ENCODE measurements at places on chromosomes 7 and 10.

DNA sequence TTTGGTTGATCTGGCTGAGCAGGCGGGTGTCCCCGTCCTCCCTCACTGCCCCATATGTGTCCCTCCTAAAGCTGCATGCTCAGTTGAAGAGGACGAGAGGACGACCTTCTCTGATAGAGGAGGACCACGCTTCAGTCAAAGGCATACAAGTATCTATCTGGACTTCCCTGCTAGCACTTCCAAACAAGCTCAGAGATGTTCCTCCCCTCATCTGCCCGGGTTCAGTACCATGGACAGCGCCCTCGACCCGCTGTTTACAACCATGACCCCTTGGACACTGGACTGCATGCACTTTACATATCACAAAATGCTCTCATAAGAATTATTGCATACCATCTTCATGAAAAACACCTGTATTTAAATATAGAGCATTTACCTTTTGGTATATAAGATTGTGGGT is 26.9 kb upstream of the TRIM56 start:
- DNase-seq, result peak; percentile 15

DNA sequence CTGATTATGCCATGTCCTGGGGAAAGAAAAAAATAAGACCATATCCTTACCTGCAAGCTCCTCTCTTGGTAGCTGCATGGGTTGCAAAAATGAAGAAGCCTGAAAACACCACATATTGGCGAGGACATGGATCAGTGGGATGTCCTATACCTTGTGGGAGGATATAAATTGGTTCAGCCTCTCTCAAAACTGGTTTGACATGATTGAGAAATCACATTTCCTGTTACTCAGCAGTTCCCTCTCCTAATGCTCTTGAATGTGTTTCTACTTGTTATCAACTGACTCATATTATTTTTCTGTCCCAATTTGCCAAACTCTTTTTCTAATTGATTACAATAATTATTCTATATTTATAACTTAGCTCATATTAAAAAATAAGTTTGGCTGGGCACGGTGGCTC is 380.2 kb downstream of the EXOC4 start:
- no peak for DNase-seq

DNA sequence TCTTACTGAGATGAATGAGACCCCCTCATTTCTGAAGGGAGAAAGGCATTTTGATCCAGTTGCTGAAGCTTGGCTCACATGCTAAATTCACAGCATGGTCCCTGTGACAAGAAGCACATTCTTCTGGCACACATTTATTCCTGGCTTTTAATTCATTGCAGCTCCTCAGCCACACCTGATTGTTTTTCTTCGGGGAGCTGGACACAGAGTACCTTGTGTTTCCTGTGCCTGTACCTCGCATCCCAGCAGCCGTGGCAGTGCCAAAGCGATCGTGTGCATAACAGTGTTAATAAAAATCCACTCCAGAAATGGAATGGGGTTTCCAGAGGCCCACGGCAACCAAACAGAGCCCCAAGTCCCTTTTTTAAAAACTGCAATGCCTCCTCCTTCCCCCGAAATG is 615.3 kb upstream of the MGMT start:
- no peak for DNase-seq

GRCh38 chr10:101018600-101019439 is 12.1 kb downstream of the PDZD7 start:
- peak; percentile 47 for DNase-seq

- DNase-seq, result no peak
Observed at GRCh38 chr10:101379663-101380352, 25.8 kb downstream of the BTRC start.

DNA sequence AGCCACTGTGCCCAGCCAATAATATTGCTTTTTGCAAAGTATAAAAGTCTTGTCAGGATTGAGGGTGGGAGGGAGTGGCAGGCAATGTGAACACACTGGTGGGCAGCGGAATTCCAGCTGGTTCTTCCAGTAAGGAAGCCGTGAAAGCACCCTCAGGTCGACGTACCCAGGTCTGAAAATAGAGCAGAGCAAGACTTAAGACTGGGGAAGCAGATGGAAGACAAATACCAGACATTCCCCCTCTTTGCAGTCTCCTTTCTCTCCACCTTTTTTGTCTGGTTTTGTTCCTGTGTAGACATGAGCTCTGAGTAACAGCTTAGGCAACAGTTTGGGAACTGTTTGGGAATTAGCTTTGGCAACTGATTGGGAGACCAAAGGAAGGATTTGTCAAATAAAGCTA is 17.6 kb upstream of the CSTF2T start:
- no peak for DNase-seq

DNA sequence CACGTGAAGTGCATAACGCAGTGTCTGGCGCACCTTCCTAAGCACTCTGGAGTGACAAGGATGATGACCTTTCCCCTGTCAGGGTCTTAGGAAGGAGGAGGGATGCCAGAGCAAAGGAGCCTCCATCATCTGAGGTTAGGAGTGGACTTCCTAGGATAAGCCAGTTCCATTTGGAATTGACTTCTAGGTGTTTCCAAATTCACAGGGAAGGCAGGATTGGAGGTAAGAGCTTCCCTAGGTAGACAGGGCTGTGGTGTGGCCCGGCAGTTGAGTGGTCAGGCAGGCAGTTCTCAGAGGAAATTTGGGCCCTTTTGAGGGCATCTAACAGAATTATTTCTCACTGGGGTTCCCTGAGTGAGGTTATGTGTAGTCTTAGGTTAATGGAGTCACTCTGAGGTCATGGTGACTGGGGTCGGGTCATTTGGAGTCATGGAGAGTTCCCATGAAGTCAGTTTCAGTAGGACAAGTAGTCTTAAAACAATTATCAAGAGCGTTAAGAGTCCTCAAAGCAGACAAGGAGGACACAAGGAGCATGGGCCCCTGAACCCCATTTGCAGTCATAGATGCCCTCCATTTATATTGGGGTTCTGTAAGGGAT is 8.2 kb downstream of the PPIF start:
- DNase-seq, result no peak

DNA sequence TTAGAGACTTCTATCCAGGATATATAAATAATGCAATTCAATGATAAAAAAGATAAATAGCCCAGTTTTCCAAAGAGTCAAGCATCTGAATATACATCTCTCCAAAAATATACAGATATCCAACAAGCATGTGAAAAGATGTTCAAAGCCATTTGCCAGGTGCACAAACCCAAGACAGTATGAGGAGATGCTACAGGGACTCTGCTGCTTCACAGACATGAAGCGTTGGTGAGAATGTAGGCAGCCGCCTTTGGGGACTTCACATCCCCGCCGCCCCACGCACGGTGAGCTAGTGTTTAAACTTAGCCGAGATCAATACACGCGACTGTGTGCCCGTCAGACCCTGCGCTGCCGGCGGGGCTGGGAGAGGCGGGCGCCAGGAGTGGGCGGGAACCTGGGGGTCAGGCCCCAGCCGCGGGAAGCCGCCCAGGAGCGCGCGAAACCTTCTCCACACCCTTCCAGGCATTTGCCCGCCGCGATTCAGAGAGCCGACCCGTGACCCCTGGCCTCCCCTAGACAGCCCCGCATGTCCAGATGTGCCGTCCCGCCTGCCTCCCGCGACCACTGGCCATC is 927 bp upstream of the ALOX5 start:
- no peak for DNase-seq

- peak; percentile 45 for DNase-seq
Observed at GRCh38 chr7:92815412-92815811, 21.0 kb downstream of the CDK6 start.

- DNase-seq, result no peak
Observed at GRCh38 chr10:29760138-29760900, 125.5 kb upstream of the SVIL start.

DNA sequence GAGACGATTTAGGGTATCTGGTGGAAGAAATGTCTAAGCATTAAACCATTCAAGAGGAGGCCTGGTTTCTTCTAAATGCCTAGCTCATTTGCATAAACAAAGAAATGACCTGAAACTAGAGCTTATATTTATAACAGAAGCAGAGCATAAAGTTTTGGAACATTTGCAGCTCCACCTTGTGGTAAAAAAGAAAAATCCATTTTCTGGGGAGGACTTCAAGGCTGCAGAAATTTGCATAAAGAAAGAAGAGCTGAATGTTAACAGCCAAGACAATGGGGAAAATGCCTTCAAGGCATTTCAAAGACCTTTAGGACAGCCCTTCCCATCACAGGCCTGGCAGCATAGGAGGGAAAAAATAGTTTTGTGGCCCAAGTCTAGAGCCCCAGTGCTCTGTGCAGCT is 362.0 kb downstream of the ZNF248 start:
- DNase-seq, result peak; percentile 0

GRCh38 chr7:12173671-12174070 is 37.4 kb upstream of the TMEM106B start:
- no peak for DNase-seq

GRCh38 chr10:15436696-15437095 is 65.6 kb upstream of the FAM171A1 start:
- no peak for DNase-seq

GRCh38 chr7:138000081-138000701 is 1.7 kb downstream of the CREB3L2 start:
- DNase-seq, result peak; percentile 21

- no peak for DNase-seq
Observed at GRCh38 chr10:21138769-21139340, 241.7 kb upstream of the NEBL start.

- no peak for DNase-seq
Observed at GRCh38 chr10:46542567-46543465, 13.6 kb downstream of the GPRIN2 start.

Measured in CD4-positive, CD25-positive, alpha-beta regulatory T cell (primary cell).